ENCODE measurements at places on chromosomes 4 and X.

DNA sequence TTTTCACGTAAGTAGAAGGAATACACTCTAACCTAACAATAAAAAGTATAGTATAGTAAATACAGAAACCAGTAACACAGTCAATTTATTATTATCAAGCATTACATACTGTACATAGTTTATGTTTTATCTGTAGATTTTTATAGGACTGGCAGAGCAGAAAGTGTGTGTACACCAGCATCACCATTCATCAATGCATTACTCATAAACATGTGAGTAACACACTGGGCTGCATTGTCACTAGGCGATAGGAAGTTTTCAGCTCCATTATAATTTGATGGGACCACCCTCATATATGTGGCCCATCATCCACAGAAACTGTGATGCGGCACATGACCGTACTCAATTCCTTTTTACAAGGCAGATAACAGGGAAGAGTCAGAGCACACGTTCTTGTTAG lies 137.8 kb upstream of the RBPJ start:
- no peak for DNase-seq

DNA sequence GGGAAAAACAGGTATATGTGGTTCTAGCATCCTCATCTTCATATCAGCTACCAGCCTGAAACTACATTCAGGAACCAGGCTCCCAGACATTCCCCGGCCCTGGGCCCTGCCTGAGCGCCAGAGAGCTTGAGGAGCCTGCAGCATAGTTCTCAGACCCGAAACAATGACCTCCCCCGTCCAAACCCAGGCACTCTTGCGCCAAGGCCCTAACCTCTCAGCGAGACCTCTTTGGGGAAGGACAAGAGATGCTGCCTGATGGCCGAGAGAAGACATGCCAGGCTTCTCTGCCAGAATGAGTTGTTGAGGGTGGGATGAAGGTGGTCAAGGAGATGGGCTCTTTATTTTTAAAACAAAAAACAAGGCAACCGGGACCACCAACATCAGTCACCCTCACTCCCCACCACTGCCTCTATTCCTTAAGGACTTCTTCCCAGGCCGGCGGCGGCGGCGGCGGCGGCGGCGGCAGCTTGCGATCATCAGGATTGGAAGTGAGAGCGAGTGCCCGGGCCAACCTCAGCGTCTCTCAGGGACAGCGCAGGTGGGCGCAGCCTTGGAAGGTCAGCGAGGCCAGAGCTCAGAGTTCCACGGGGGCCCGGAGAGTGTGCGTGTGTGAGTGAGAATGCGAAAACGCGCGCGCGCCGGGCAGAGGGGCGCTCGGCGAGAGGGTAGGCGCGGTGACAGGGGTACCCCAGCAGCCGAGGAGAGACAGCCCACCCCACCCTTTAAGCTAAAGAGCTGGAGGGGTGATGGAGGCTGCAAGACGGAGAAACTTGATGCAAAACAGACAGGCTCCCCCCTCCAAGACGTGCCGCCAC lies 601 bp downstream of the INPP4B start:
- DNase-seq, result no peak

GRCh38 chrX:14777525-14777924 lies 95.3 kb downstream of the FANCB start:
- no peak for DNase-seq

- DNase-seq, result no peak
These were observed 416.3 kb downstream of the PCDH10 start for GRCh38 chr4:133565379-133565778.

GRCh38 chr4:84573385-84574068 lies 9.4 kb upstream of the CDS1 start:
- no peak for DNase-seq

DNA sequence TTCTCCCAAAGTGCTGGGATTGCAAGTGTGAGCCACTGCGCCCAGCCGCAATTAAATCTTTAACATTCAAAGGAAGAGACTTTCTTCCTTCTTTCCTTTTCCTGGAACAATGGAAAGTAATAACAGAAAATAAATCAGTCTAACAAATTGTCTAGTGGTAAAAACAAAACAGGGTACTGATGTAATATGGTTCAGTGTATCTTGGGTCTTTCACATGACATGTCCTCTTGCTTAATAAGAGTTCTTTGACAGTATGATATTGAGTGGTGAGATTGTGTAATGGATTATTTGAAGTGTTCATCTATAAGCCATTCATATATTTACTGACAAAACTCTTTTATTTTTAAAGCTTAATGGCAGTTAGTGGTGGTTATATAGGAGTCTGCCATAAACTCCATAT lies 256.6 kb downstream of the SPRY1 start:
- DNase-seq, result no peak

DNA sequence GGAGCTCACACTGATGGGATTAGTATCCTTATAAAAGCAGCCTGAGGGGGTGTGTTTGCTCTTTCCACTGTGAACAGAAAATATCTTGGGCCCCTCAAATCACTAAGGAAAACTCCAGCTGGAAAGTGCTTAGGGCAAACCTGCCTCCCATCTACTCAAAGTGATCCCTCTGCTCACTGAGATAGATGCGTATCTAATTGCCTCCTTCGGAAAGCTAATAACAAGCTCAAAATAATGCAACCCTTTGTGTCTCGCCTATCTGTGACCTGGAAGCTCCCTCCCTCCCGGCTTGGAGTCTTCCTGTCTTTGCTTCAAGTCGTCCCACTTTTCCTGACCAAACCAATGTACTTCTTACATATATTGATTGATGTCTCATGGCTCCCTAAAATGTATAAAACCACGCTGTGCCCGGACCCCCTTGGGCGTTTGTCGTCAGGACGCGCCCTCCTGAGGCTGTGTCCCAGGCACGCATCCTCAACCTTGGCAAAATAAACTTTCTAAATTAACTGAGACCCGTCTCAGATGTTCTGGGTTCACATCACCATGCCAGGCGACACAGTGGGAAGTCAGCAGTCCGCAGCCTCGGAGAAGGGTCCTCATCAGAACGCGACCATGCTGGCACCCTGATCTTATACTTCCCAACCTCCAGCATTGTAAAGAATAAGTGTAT lies 34.1 kb upstream of the SORCS2 start:
- DNase-seq, result no peak

DNA sequence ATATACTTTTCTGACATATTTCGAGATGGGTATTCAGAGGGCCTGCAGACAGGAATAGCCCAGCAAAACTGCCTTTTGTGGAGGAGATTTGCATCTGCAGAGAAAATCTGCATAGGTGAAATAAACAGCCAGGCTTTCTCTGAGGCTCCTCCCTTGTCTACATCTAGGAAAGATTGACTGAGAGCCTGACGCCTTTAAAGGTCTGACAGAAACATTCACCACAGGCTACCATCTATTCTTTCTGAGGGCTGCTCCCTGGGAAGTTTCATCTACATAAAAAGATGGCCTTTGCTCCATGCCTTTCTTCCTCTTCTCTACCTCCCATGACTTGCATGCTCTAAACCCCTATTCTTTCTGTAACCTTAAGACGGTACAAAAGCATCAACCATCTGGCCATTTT lies 55.0 kb upstream of the AP1S2 start:
- no peak for DNase-seq

DNA sequence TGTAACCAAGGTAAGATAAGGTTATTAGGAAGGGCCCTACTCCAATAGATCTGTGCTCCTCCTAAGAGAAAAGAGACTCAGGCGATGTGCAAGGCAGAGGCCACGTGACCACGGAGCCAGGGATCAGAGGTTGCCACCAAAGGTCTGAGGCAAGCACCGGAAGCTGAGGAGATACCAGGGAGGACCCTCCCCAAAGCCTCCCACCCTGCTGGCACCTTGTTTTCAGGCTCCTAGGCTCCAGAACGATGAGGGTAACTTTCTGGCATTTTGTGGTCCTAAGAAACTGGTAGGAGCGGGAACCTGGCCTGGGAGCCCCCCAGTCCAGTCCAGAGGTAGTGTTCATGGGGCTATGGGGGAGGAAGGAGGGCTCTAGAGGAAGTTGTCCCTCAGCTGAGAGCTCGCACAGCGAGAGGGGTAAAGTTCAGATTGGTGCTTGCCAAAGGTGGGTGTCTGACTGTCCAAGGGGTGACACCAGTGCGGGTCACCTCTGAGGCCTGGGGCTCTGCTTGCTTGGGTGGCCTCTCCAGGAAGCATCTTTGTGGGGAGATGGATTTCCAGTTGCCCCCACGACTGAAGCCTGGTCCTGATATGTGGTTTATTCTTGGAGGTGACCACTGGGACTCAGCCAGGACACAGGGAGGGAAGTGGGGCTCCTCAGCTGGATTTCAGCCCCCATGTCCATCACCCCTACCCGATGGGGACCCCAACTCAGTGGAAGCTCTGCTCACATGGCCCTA lies 7.5 kb upstream of the LETM1 start:
- no peak for DNase-seq

- no peak for DNase-seq
These were observed 125.3 kb upstream of the IL15 start for GRCh38 chr4:141511055-141511454.

- DNase-seq, result no peak
These were observed 60.1 kb downstream of the SH3RF1 start for GRCh38 chr4:169210504-169211118.
